ENCODE measurements at places on chromosomes 6 and 20.

DNA sequence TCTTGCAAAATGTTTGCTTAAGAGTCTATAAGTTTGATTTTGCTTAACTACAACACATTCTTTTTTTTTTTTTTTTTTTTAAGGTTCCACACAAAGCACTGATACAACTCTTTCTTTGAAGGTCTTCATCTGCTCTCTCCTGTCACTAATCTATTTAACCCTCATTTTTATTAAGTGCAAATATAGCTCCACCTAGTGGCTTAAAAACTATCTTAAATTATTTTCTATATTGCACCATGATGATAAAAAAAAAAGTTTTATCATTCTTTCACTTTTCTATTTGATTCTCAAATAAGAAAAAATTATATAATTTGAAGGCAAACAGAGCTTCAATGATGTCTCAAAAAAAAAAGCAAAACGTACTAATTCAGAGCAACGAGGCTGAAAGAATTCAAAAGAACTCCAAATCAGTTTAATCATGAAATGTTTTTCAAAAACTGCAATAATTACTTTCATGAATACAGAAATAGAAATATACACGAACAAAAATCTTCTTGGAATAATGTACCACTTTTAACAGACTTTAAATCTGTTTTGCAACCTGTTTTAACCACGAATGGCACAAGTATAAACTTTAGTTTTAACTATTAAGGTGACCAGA is 12.8 kb downstream of the ESF1 start:
- no peak for DNase-seq

GRCh38 chr20:59850018-59850641 is 83.3 kb downstream of the SYCP2 start:
- peak; percentile 18 for DNase-seq

DNA sequence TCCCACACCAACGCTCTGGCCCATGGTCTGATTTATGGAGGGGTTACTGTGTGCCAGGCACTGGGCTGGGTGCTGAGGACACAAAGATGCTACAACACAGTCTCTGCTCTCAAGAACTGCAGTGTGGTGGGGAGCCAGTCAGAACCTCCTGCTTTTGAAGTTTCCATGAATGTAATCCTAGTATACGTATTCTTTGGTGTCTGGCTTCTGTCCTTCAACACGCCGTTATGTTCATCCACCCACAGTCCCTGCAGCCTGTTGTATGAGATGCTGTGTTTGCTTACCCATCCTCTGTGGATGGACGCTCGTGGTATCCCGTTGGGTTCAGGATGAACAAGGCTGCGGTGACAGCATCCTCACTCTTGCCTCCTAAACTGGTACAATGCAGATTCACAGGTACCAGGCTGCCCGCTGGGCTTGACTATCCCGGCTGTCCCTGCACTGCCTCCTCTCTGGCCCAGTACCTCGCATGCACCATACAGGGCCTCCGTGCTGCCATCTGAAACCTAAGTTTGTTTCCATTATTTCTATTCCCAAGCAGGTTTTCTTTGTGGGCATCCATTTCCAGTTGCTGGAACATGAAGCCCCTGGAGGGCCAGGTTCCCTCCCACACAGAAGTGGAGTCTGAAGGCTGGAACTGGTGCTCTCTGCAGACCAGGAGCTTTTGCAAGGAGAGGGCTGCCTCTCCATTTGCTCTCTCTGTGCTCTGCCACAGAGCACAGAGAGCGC is 364.5 kb downstream of the ZFAND3 start:
- no peak for DNase-seq

GRCh38 chr6:139882234-139882633 is 507.8 kb upstream of the CITED2 start:
- DNase-seq = no peak

- DNase-seq = no peak
Observed at GRCh38 chr6:411402-412145, 20.0 kb downstream of the IRF4 start.

DNA sequence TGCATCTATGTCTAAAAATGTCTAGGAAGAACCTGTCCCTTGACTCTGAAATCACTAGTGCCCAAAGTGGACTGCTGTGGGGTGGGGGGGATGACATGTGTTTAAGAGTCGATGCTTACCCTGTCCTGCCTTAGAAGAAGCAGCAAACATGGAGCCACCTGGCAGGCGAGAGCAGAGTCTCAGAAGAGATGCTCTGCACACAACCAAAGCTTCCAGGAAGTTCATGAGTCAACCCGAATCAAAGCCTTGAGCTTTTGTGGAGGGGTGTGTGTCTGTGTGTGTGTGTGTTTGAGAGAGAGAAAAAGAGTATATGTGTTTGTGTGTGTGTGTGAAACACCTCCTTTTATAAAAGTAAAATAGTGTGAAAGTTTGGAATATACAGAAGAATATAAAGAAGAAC is 269.9 kb downstream of the ALDH8A1 start:
- no peak for DNase-seq

DNA sequence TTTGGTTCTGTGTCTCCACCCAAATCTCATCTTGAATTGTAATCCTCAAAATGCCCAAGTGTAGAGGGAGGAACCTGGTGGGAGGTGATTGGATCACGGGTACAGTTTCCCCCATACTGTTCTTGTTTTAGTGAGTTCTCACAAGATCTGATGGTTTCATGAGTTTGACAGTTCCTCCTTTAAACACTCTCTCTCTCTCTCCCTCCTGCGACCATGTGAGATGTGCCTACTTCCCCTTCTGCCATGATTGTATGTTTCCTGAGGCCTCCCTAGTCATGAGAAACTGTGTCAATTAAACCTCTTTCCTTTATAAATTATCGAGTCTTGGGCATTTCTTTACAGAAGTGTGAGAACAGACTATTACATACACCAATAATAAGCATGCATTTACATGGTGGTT is 12.1 kb upstream of the EYS start:
- DNase-seq = no peak

- DNase-seq = no peak
Observed at GRCh38 chr20:11457488-11457887, 460.2 kb upstream of the BTBD3 start.

DNA sequence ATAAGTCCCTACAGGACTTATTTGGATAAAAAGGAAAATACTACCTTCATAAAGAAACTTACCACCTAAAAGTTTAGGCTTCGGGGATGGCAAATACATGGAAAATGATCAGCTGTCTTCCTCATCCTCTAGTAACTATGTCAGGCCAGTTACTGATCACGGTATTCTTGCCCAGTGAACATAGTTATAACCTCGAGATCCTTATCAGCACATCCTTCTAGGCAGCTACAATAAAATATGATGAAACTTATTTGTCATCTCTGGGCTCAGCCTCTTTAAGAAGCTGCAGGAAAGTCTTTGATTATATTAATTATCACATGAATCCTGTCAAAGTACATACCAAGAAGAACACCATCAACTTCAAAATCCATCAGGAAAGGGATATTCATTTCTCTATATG is 41.8 kb downstream of the SF3B5 start:
- DNase-seq = no peak

DNA sequence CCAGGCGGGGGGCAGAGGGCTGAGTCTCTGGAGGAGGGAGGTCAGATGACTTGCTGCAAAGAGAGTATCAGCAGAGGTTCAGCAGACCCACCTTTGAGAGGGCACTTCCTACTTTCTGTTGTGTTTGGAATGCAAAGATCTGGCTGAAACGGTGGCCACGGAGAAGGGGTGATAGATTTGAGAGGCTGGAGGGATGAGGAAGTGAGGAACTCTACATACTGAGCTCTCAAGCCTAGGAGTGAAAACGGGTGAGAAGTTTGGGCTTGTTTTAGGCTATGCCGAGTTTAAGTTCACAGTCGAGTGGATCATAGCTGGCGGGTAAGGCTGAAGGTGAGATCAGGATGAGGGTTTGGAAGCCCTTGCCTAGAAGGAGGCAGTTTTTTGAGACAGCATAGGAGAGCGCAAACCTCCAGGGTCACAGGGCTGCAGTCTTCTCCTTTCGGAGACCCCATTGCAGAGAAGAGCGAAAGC is 477 bp upstream of the ITPA start:
- DNase-seq = no peak

- DNase-seq = no peak
Observed at GRCh38 chr6:164114651-164115050, 700.1 kb downstream of the QKI start.

GRCh38 chr6:113094779-113095178 is 747.6 kb downstream of the RFPL4B start:
- DNase-seq = no peak

Measured in NCI-H2107 (cell line).